ENCODE measurements at places on chromosomes 7 and 10.

GRCh38 chr7:157446322-157446721 is 109.5 kb downstream of the DNAJB6 start:
- DNase-seq: no peak

DNA sequence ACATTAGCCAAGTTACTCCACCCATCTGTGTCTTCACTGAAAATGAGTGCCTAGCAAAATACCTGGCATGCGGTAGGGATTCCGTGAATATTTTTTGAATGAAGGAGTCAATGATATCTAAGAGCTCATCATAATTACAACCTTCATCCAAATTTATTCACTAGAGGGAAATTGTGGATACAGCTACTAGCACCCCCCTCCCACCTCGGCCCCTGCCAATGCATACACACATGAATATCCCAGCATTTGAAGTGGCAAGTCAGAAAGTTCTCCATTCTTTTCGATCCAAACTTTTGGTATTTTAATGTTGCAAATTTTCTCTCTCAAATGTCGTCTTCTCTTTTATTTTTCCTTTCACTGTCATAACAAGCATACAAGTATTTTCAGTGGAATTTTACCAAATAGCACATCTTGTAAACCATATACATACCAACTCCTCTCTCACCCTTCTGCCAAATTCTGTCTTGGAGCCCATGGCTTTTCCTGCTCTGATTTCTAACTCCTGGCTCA is 164.3 kb downstream of the GRID1 start:
- no peak for DNase-seq

DNA sequence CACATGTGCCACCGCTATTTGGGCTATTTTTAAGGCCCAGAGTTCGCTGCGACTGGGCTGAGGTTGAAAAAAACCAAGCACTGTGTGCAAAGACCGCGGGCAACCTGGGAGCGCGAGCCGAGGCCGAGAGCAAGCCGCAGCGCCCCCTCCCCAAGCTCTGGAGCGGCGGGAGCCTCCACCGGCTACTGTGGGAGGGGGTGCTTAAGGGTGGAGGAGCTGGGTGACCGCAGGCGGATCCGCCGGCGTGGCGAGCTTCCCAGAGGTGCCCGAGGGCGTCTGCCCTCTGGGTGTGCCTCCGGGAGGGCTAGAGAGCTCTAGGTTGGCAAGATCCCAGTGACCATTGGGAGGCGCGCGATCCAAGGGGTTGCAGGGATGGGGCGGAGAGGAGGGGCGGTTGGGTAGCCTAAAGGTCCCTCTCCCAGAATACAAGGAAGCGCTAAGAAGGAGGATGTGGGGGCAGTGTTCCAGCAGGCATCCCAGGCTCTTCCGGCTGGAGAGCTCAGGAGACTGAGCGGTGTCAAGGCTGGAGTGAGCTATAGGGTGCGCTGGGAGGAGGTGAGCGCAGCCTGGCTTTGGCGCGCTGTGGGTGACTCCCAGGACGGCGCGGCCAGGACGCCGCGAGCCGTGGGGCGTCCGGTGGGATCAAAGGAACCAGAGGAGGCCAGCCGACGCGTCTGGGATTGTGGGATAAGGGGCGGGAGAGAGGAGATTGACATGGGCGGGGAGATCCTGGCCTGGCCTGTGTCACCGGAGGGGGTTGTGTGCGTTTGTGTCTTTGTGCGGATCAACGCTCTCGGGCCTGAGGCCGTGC is 8.0 kb downstream of the DLX5 start:
- DNase-seq: no peak

DNA sequence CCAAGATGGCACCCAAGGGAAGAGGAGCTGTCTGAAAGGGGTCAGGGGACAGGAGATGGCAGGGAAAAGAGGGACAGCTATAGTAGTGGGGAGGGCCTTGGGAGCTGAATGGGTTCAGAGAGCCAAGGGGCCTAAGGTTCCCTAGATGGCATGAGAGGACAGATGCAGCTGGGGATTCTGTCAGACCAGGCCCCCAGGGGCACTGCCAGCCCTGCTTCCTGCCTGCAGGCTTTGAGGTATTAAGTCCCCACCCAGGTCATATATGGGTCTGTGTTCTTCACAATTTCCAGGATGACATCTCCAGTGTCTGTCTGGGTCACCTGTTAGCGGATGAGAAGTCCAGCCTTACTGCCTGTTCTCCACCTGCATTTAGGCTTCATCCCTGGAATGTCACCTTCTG is 56.7 kb downstream of the NEURL1 start:
- DNase-seq: no peak
